T-cell (primary cell): ENCODE measurements at places on chromosomes 16 and 17.
A peak's percentile ranks its signal among the peaks of the same experiment; 100 is the strongest.

GRCh38 chr17:27349540-27350021 is 55.7 kb downstream of the WSB1 start:
- no peak for DNase-seq

DNA sequence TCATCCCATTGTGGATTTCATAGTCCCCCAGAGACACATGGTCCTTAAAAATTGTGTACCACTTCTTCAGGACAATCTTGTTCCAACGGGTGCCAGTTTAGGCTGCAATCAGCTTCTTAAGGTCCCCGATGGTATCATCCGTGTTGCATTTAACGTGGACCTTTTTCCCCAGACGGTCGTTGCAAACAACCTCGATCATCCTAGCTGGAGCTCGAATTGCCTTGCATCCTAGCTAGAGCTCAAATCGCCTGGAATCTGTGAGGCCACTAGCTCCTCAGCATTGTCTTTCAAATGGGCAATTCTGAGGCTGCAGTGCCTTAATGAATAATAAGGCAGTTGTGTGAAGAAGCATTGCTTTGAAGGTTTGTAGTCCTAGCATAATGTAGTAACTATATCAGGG is 37.7 kb upstream of the RHBDL3 start:
- DNase-seq: no peak

- DNase-seq: peak; percentile 83
These were observed 977 bp upstream of the ZNF778 start for GRCh38 chr16:89216315-89217137.

GRCh38 chr17:58120195-58120822 is 27.9 kb upstream of the OR4D1 start:
- peak; percentile 6 for DNase-seq

DNA sequence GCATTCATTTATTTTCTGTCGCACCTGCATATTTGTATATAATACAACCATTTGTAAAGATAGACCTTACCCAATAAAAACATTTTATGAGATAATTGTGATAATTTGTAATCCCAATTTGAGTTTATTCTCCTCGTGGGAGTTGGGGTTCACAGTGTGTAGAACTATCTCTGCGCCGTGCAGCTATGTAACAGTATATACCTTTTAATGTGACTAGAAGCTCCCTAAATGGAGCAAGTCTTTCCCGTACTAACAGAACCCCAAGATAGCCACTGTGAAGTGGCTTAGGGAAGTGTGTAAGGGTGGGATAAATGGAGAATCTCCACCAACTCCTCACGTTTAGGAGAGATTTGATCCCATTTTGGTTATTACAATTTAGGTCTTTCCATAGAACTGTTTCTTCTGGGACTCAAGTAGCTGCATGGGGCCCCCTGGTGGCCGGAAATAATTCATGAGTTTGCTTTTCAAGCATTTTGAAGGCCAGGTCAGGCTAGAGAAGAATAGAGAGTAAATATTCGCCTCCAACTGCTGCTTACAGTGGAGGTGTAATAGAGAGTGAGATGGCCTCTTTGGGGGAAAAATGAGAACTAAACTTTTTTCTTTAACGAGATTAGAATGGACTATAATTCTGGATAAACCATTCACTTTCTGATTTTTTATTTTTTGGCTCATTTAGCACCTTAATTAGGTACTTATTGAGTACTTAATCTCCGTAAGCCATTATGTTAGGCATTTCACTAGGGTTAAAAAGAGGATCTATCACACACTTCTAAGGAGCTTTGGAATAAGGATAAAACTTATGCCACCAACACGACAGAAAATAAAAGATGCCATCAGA is 4.5 kb downstream of the TMEM100 start:
- DNase-seq: peak; percentile 25

GRCh38 chr16:4991754-4992153 is 33.6 kb downstream of the SEC14L5 start:
- no peak for DNase-seq

GRCh38 chr16:35733971-35734702 is 2274.7 kb downstream of the TP53TG3F start:
- no peak for DNase-seq

DNA sequence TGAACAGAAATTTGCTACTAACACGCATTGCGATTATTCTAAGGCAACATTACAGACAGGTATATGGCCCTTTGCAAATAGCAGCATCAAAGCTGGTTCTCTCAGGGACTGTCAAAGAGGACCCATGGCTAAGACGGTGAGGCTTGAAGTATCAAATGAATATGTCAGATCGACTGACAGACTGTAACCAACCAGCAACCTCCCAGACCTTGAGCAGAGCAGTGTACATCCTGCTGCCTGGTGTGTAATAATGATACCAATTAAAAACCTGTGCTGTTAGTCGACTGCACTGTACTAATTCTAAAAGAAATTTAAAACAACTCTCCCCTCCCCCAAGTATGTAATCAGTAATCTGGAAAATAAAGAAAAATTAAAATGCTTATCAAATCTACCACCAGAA is 35.9 kb upstream of the GHDC start:
- no peak for DNase-seq
